ENCODE measurements at places on chromosomes 4 and X.
A peak's percentile ranks its signal among the peaks of the same experiment; 100 is the strongest.

GRCh38 chr4:7014815-7015214, 28.4 kb upstream of the TADA2B start:
- DNase-seq = no peak

DNA sequence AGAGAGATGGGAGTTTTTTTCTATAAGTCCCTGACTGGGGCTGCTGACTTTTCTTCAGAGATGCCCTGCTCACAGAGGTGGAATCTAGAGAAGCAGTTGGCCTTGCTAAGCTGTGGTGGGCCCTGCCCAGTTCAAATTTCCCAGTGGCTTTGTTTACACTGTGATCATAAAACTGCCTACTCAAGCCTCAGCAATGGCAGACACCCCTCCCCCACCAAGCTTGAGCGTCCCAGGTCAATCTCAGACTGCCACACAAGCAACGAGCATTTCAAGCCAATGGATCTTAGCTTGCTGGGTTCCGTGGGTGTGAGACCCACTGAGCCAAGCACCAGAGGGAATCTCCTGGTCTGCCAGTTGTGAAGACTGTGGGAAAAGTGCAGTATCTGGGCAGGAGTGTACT, 199.8 kb upstream of the WDFY3 start:
- no peak for DNase-seq

DNA sequence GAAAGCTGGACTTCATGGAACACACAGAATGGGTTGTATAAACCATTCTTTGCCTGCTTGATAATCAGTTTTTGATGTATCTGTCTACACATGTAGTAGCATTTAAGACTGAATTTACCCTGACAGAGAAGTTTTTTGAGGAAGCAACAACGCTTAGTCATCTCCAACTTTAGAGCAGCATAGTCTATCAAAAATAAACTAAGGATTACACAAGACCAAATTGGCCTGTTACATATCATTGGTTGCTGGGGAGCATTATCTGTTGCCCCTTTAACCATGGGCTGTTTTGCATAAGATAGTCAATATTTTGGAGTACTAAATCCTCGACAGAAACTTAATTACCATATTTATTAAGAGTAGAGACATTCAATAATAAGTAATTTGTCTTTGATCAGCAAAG, 347.4 kb downstream of the FAM47B start:
- no peak for DNase-seq

- peak; percentile 26 for DNase-seq
Measured at GRCh38 chrX:112642349-112642748, 37.4 kb downstream of the LHFPL1 start.

GRCh38 chr4:12884846-12885796, 599.0 kb downstream of the RAB28 start:
- peak; percentile 14 for DNase-seq

DNA sequence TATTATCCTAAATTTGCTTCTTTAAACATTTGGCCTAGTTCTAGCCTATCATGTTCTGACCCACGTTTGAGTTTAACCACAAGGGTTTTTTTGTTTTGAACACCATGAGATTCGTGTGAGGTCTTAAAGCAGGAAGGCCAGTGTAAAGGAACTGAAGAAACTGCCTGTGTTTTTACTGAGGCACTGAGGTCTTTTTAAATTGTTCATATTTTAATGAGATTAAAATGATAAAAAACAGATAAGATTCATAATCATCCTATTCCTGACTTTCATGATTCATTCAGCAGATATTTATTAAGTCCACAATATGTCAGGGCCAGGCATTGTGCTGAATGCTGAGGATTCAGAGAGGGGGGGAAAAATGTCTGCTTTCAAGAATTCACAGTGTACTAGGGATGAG, 3.2 kb downstream of the RPS6KA3 start:
- DNase-seq = no peak

DNA sequence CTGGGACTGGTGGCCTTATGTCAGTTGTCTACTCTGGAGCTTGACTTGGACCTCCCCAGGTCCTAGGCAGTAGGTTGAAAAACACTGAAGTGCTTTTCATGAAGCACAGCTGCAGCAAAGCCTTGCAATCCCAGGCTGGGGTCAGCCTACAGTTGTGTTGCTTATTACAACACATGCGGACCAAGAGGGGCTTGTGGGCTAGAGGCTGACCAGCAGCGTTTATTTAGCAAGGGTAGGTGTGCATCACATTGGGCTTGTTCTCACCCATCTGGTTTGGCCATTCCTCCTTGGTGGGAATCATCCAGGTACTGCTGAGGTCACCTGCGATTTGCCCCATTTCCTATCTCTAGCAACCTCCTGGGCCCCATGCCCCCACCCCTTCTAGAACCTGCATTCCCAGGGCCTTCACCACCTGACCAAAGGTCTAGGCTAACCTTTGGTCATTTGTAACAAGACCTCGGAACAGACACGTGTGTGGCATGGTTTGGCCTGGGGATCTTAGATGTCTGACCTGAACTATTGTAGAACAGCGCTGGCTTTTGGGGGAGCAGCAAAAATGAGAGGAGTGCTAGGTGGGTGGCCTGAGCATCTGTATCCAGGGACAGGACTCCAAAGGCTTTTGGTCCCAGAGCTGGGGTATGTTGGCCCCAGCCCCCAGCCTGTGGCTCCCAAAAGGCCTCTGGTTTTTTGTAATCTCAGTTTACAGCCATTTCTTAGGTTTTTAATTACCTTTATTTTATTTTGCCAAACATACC, 3.0 kb downstream of the RPL10 start:
- no peak for DNase-seq

DNA sequence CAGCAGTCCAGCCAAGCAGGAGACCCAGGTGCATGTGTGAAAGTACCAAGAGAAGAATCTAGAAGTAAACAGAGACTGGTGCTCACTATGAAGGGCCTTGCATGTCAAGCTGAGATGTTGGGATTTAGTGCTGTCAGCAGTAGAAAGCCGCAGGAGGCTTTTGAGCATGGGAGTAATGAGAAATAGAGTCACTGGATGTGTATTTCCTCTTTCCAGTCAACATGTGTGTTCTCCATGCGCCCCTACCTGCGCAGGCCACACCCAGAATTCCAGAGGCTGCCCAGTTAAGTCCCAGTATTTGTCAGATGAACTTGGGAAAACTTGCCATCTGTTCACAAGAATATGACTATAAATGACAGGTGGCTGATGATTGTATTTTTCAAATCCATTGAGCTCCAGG, 4.5 kb upstream of the MAMLD1 start:
- no peak for DNase-seq

DNA sequence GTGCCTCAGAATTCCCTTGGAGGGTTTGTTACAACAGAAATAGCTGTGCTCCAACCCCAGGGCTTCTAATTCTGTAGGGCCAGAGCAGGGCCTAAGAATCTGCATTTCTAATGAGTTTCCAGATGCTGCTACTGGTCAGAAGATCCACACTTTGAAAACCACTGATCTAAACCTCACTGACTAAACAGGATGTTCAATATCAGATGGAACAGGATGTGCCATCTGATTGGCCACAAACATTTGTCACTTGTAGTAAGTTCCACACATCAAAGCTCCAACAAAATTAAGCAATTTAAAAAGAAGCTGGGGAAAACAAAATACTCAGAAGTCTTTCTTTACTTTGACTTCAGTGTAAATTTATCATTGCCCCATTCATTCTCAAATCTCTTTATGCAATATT, 14.3 kb downstream of the CASK start:
- no peak for DNase-seq

DNA sequence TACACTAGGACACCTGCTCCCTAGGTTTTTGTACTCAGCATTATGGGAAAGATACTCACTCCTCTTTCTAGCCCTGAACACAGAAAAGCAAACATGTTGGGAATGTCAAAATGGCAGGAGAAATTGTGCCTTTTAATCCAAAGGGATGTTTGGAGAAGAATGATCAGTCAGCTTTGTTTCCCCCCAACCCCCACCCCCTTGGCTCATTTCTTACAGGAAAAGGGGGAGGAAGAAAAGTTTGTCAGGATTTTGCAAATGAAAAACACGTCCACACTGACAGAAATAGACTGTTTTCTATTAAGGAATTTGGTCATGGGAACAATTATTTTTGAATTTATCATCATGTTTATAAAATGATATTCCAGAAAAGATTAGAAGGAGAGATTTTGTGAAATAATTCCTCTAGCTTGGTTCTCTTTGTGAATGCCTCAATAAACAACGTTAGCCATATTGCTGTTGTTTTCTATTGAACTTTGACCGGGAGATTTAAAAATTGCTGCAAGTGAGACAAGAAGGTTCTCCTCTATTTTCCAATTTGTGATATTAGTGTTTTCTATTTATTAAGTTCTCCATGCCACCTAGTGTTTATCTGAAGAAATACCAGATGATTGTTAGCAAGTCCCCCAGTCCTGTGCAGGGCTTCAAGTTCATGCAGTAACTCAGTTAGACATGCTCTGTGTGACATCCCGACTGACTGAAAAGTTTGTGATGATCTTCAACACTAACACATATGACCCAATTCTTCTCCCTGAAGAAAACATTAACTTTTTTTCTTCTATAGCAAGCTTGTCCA, 31.3 kb upstream of the TFDP3 start:
- no peak for DNase-seq

- DNase-seq = no peak
Measured at GRCh38 chr4:76197971-76198410, 15.6 kb downstream of the SCARB2 start.
